ENCODE measurements at places on chromosomes 16 and 17.
A peak's percentile ranks its signal among the peaks of the same experiment; 100 is the strongest.

GRCh38 chr16:68915589-68915988 is 72.3 kb downstream of the TANGO6 start:
- DNase-seq: no peak

DNA sequence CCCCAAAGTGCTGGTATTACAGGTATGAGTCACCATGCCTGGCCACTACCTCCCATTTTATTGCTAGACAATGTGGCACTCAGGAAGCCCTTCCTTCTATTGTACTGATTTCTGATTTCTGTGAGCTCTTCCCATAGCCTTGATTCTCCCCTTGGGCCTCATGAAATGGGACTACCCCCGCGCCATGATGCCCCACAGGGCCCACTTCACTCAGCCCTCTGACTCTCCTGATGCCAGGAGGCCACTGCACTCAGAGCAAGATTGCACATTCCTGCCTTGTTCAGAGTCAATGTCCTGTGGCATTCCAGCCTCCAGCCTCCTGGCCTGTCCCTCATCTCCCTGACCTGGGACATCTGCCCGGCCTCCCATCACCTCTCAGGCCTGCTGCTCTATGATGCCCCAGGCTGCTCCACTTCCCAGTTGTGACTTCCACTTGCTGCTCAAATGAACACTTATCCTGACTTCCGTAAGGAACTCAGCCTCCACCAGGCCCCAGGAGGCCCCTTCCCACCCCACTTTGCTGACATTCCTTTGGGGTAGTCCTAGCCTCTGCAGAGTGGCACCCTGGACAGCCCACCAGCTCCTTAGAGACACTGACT is 66.6 kb upstream of the KSR1 start:
- DNase-seq: no peak

- no peak for DNase-seq
These were observed 382 bp downstream of the PITPNA start for GRCh38 chr17:1562176-1562643.

GRCh38 chr17:37286430-37286829 is 89.4 kb upstream of the C17orf78 start:
- DNase-seq: no peak

DNA sequence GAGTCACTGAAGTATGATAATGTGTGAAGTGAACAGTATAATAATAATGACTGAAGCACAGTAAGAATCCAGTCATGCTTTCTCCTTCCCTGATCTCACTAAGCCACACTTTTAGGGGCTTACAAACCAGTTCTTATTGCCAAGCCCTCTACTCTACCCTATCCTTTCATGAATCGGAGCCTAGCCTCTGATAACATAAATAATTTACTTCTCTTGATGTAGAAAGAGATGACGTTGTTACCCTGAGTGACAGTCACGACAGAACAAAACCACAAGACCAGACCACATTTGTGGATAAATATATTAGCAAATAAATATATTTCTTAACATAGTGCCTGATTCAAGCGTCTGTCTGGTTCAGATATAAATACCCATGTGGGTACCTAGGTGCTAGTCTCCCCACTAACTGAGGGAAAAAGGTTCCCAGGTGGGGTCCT is 1.4 kb upstream of the SUPT4H1 start:
- DNase-seq: no peak

DNA sequence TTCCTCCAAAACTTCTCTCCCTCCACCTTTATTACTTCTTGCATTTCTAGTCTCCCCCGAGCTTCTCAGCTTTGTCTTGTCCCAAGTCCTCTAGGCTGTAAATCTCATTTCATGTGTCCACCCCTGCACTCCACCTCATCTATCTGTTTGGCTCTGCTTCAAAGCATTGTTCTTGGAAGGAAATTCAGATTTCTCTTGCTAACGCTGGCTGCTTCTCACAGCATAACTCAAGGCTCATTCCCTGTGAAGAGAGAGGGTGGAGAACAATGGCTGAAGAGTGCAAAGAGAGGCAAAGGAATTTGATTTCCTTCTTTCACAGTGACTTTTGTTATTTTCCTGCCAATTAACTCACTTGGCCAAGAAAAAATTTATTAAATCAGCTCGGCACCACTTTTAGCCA is 476.5 kb downstream of the TMEM114 start:
- DNase-seq: no peak

DNA sequence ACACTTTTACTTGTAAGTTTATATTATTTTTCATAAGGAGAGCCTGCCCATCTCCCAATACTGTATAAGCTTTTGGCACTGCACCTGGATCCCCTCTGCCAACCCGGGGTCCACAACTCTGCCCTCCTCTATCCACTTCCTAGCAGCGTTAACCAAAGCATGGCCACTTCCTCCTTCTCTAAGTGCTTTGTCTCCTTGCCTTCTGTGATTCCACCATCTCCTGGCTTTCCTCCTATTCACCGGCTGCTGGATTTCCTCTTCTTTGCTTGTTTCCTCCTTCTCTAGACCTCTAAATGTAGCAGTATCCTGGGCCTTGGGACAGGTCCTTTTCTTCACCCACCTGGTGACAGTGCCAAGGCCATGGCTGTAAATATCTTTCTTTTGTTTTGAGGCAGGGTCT is 20.0 kb upstream of the WFIKKN2 start:
- DNase-seq: no peak

- no peak for DNase-seq
These were observed 487 bp downstream of the RANBP10 start for GRCh38 chr16:67805718-67806427.

- no peak for DNase-seq
These were observed 41.1 kb upstream of the CDH13 start for GRCh38 chr16:82585675-82586074.

GRCh38 chr16:55009581-55009980 is 78.9 kb downstream of the IRX5 start:
- no peak for DNase-seq

- DNase-seq: no peak
These were observed 115.9 kb downstream of the DYNLRB2 start for GRCh38 chr16:80656711-80657150.

GRCh38 chr17:978103-979093 is 1.2 kb downstream of the NXN start:
- no peak for DNase-seq

- DNase-seq: no peak
These were observed 9.8 kb upstream of the LASP1NB start for GRCh38 chr17:38915639-38915995.

DNA sequence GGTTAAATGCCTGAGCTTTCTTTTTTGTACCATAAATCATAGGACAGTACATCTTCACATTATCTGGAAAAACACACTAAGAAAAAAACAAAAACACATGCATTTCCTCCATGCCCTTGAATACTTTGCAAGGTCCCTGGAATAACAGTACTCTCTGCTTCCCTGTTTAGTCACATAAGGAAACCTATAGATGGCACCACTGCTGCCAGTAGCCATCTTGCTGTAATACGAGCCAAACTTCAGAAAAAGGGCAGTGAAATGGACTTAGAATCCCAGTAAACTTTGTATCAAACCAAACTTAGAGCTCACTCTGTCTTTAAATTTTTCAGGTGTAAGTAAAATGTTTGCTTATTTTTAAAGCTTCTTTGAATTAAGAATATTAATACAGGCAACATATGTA is 435.5 kb downstream of the KCNJ2 start:
- no peak for DNase-seq

DNA sequence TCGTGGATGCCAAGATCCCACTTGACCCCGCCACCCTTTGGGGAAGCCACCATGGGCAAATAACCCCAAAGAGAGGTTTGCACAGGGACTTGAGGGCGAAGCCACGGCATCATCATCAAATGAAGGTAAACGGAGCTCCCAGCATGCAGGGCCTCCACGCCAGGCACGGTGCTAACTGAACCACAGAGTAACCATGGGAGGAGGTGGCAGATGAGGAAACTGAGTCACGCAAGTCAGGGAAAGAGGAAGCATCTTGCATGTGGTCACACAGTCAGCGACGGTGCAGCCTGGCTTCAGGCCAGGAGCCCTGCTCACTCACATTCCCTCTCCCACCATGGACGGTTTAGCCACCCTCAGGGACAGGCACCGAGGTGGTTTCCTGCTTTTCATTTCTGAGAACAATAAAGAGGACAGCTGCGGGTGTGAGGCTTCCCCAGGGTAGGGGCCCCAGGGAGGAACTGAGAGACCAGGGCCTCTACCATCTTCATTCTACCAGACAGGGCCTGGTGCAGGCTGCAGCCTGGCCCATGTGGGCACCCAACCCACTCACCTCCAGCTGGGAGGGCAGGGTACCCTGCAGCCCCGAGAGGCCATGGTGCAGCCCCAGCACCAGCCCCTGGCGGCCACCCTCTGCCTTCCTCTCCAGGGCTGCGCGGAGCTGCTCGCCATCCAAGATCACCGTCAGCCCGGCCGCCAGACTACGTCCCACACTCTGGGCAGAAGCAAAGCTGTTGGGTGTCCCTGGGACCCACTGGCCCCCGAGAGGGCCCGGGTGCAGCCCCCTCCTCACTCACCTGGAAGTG is 78.3 kb downstream of the RMI2 start:
- DNase-seq: no peak

- no peak for DNase-seq
These were observed 27.0 kb upstream of the NXPH3 start for GRCh38 chr17:49548506-49549310.

- DNase-seq: peak; percentile 43
These were observed 8.0 kb upstream of the SLC35B1 start for GRCh38 chr17:49715717-49716279.

GRCh38 chr16:76511203-76511602 is 234.0 kb downstream of the CNTNAP4 start:
- no peak for DNase-seq

DNA sequence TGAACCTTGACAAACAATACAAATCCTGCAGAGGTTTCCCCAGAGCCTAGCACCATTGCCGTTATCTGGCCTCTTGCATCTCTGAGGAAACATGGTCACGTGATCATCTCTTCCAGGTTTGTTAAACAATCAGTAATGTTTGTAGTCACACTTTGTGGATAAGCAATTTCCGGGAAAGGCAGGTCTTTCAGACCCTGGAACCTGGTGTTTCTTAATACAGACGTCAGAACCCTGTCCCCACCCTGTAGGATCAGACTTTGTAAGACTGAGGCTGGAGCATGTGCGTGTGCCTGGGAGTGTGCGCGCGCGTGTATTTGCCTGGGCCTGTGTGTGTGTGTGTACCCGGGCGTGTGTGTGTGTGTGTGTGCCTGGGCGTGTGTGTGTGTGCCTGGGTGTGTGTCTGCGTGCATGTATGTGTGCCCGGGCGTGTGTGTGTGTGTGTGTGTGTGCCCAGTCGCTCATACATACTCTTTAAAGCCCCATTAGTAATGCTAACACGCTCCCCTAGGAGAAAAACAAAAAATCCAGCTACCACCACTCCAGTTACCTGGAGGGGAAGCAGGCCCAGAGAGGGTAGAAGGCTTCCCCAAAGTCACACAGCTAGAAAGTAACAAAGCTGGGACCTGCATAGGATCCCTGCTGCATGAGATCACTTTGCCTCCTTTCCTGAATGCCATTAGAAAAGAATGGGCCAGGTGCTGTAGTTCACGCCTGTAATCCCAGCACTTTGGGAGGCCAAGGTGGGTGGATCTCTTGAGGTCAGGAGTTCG is 5.3 kb downstream of the CTNS start:
- DNase-seq: no peak

GRCh38 chr17:45261577-45262515 is at the start of gene SPATA32:
Gene SPATA32 (minus strand): TSS chr17:45262094. CDS start chr17:45262016, 78 bp downstream.
- DNase-seq: peak; percentile 73

DNA sequence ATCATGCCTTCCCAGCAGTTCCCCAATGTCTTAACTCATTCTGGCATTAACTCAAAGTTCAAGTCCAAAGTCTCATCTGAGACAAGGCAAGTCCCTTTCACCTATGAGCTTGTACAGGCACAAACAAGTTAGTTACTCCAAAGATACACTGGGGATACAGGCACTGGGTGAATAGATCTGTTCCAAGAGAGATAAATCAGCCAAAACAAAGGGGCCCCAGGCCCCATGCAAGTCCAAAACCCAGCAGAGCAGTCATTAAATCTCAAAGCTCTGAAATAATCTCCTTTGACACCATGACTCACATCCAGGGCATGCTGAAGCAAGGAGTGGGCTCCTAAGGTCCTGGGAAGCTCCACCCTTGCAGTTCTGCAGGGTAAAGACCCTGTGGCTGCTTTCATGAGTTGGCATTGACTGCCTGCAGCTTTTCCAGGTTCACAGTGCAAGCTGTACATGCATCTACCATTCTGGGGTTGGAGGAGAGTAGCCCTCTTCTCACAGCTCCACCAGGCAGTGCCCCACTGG is 332.2 kb upstream of the KIF2B start:
- DNase-seq: no peak

GRCh38 chr17:7184647-7185046 is 5.5 kb upstream of the ASGR1 start:
- DNase-seq: no peak

GRCh38 chr16:27646806-27647205 is 96.9 kb downstream of the KATNIP start:
- DNase-seq: no peak

- no peak for DNase-seq
These were observed 339.8 kb upstream of the PSMD7 start for GRCh38 chr16:73956587-73957494.

DNA sequence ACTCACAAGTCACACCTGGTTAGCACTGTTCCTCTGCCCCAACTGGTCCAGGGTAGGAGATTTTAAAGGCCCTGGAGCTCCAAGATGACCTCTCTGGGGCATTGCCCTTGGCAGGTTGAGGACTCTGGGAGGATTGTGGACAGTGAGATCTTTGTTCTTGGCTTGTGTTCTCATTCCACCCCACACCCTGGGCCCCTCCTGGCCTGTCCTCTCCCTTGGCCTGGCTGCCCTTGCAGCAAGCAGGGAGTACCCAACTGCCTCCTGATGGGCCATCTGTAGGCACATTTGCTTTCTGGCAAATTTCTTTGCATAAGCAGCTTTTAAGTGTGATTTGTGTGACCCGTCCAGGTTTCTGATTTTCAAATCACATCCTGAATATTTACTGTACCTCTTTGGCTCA is 239.6 kb downstream of the UTP18 start:
- no peak for DNase-seq

GRCh38 chr16:57637424-57637823 is 9.0 kb downstream of the ADGRG1 start:
- no peak for DNase-seq

DNA sequence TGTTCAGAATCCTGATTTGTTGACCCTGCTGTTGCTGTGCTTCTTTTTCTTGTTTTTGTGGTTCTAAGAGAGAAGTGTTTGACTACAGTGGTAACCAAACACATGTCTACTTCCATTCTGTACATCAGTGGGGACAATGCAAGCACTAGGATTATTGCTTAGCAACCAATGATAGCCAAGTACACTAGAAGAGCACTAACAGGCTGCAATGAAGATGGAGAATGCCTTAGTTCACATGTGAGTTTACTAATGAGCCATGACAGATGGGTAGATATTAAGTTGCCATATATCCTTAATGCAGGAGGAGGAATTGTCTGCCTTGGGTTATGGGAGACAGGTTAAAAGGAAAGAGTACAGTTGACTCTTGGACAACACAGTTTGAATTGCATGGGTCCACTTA is 8.3 kb downstream of the EFCAB5 start:
- no peak for DNase-seq

GRCh38 chr16:290681-291405 is 7.9 kb downstream of the PDIA2 start:
- no peak for DNase-seq

- no peak for DNase-seq
These were observed 19.4 kb downstream of the MYBBP1A start for GRCh38 chr17:4535667-4536258.

All from stimulated activated CD8-positive, alpha-beta memory T cell treated with anti-CD3 and anti-CD28 coated beads, Interleukin-7, amount 100 ng/mL, for 4 hours (primary cell).